ENCODE measurements at places on chromosomes 7 and 10.

GRCh38 chr7:144738708-144739314, 97.0 kb downstream of the TPK1 start:
- H3K4me1 ChIP-seq = no peaks in the 10 kb centered on the region
- H3K27ac ChIP-seq = no peak overlapping the region
- no peak overlapping the region for H3K4me3 ChIP-seq
- H3K27me3 ChIP-seq = no peaks in the 10 kb centered on the region
- DNase-seq = no peak
- H3K36me3 ChIP-seq = no peaks in the 10 kb centered on the region

DNA sequence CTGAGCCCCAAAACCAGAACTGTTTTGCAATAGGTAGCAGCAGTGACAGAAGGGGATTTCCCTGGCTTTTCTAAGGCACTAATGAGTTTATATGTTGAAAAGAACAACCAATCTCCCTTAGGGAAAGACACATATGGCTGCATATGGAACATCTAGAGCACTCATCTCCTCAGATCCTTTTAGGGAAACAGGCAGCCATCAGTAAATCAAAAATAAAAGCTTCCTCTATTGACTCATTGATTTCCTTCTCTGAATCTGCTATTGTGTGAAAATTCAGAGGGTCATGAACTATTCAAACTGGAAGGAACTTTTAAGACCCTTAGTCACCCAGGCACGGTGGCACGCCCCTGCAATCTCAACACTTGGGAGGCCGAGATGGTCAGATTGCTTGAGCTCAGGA, 110.9 kb upstream of the NANOS1 start:
- H3K4me1 ChIP-seq = no peaks in the 10 kb centered on the region
- H3K36me3 ChIP-seq = no peaks in the 10 kb centered on the region
- no peak overlapping the region for H3K4me3 ChIP-seq
- no peak for DNase-seq
- no peaks in the 10 kb centered on the region for H3K27me3 ChIP-seq

DNA sequence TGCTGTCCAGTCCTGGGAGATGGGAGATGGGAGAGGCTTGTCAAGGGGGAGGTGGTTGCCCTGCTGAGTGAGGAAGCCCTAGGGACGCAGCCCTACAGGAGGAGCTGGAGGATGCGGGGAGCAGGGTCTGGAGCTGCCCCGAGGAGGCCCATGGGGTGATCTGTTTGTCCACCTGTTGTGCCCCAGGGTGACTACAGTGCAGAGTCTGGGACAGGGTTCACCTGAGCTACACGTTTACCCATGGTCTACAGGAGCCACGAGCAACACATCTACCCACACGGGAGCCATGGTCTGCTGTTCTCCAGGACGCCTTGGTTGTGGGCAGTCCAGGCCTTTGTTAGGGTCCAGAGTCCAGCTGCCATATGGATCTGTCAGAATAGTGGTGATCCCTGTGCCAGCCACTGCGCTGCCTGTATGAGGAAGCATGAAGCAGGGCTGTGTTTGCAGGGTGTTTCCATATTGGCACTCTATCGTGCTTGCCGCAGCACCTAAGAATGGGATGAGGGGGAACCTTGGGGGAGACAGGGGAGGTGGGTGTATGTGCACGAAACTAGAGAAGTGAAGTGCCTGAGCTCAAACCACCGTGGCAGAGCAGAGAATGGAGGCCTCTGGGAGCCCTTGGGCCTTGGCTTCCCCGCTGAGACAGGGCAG, 23.7 kb downstream of the ZNF775 start:
- no peak overlapping the region for H3K4me3 ChIP-seq
- H3K36me3 ChIP-seq = peaks cover 16% of the 10 kb centered on the region
- peaks cover 33% of the 10 kb centered on the region for H3K4me1 ChIP-seq
- no peak for DNase-seq
- no peaks in the 10 kb centered on the region for H3K27me3 ChIP-seq
- no peak overlapping the region for H3K27ac ChIP-seq

DNA sequence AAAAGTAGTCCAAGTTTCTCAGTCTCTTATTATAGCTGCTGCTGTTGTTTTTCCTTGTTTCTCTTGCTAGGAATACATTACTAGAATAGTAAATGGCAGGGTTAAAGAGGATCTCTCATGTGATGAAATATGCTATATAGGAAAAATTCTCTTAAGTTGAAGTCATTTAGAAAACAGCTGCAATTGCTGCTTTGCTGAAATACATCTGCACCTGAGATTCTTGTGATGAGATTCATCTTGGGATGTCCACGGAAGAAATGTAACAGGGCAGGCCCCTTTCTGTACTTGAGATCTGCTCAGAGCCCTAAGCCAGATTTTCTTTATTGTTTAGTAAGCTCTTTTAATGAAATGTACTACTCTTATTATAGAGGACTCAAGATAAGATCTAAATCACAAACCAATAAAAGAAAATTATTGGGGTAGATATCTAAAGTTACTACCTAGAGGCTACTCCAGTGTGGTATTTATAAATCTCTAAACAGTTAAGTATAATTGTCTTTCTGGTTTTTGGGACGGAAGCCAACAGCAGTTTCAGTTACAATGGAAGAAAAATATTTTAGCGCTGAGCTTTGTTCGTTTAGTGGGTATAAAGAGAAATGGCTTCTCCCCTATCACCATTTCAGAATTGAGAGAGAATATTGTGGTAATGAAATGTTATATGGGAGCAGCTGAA, 701.5 kb downstream of the KCNMA1 start:
- no peak overlapping the region for H3K27ac ChIP-seq
- H3K4me1 ChIP-seq = no peaks in the 10 kb centered on the region
- DNase-seq = no peak
- H3K4me3 ChIP-seq = no peak overlapping the region
- H3K36me3 ChIP-seq = no peaks in the 10 kb centered on the region

GRCh38 chr10:15313843-15314242, 57.2 kb downstream of the FAM171A1 start:
- no peak overlapping the region for H3K27ac ChIP-seq
- no peak overlapping the region for H3K4me3 ChIP-seq
- H3K4me1 ChIP-seq = peaks cover 8% of the 10 kb centered on the region
- DNase-seq = no peak
- no peaks in the 10 kb centered on the region for H3K27me3 ChIP-seq

- H3K4me3 ChIP-seq = no peak overlapping the region
- H3K27ac ChIP-seq = no peak overlapping the region
- peaks cover 58% of the 10 kb centered on the region for H3K36me3 ChIP-seq
- H3K27me3 ChIP-seq = peaks cover 38% of the 10 kb centered on the region
- peaks cover 39% of the 10 kb centered on the region for H3K4me1 ChIP-seq
Measured at GRCh38 chr7:100572949-100573675, 588 bp downstream of the SAP25 start.

DNA sequence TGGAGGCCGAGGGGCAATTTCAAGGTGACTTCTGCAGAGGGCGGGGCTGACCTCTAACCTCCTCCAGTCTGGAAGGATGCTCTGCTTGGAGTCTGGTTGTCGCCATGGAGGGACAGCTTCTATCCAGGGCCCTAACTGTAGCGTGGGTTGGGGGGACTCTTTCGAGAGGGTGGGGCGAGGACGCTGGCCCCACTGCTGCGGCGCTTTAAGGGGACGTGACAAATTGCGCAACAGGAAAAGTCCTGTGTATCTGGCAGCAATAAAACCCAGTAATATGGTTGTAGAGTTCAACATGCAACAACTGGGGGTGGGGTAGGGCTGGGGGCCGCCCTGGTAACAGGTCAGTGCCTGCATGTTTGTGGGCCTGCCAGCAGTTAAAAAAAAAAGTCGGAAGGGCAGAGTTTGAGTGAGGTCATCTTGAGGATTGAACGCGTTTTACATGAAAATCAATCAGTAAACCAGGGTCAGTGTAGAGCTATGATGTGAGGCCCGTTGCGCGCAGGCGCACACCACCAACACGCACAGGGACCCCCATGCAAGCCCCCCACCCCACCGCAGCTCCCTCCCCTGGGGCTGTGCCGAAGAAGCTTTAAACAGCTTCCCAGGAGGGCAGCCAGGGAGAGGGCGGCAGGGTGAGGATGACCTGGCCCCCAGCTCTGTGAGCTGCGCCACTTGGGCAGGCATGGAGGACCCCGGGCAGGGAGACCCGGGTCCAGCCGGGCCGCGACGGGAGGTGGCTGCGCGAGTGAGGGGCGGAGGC, 4.3 kb downstream of the SHH start:
- H3K4me3 ChIP-seq = no peak overlapping the region
- no peak for DNase-seq
- H3K4me1 ChIP-seq = peaks cover 48% of the 10 kb centered on the region
- H3K27ac ChIP-seq = no peak overlapping the region
- no peaks in the 10 kb centered on the region for H3K36me3 ChIP-seq

DNA sequence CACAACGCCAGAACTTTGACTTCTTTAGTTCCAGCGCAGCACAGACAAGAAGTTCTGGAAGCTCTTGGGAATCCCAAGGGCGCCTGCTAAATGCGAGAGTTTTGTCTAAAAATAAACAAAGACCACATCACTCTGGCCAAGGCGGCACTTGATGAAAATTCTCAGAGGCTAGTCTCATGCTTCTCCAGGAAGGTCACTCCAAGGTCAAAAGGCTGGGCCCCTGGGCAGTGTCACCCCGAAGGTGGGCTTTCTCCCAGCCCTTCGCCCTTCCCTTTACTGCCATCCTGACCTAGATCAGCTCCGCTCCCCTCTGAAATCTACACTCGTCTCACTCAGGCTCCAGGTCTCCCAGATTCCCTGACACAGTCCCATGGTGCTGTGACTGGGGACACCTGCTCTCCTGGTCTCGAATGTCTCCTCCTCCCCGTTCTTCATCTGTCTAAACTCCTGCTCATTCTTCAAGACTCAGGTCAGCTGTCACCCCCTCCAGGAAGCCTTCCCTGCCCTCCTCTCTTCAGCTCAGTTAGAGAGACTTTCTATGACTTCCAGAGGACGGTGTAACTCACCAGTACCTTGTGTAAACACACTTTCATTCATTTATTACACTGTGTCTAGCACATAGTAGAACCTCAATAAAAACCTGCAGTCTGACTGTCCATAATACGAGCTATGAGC, 10.5 kb downstream of the FAM53B start:
- DNase-seq = no peak
- H3K27ac ChIP-seq = peak overlapping the region; percentile 12
- no peaks in the 10 kb centered on the region for H3K27me3 ChIP-seq

GRCh38 chr7:21603972-21604749, 61.3 kb downstream of the DNAH11 start:
- H3K27ac ChIP-seq = no peak overlapping the region
- no peaks in the 10 kb centered on the region for H3K4me1 ChIP-seq
- H3K27me3 ChIP-seq = no peaks in the 10 kb centered on the region

DNA sequence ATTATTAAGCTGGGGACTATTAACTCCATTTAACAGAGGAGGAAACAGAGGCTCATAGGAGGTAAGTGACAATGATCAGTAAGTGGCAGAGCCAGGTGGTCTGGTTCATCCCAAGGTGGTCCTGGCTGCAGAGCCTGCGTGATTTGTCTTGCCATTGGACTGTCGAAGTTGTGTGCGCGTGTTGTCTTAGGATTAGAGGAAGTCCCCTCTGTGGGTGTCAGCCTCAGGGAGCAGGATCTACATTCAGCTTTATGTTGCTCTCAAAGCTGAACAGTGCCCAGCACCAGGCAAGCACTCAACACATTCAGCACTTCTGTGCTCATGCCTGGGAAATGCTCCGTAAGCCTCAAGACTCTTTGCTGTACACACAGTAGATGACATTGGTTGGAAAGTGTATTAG, 139.5 kb downstream of the HERPUD2 start:
- no peak overlapping the region for H3K27ac ChIP-seq
- H3K27me3 ChIP-seq = peaks cover 3% of the 10 kb centered on the region
- no peak overlapping the region for H3K4me3 ChIP-seq
- no peak for DNase-seq

DNA sequence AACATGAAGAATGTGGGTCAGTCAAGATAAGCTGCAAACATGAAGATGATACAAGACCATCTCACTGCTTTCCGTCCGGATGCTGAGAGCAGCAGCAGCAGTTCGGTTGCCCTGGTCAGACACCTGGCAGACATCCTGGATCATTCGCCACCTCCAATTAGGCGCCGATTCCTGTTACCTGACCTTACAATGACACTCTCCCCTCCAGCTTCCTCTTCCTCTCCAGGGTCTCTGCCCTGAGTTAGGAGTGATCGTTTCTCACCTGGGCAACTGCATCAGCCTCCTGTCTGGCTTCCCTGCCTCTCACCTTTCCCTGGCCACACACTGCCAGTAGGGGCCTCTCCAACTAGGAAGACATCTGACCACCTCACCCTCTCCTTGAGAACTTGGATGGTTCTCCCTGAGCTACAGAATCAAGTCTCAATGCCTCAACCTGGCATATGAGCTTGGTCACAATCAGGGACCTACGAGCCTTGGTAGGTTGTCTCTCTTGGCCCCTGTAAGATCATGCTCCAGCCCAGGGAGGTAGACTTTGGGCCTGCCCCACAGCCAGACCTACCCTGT, 31.4 kb upstream of the ENO4 start:
- no peaks in the 10 kb centered on the region for H3K36me3 ChIP-seq
- H3K27me3 ChIP-seq = no peaks in the 10 kb centered on the region
- no peak for DNase-seq
- no peak overlapping the region for H3K4me3 ChIP-seq
- no peak overlapping the region for H3K27ac ChIP-seq

- DNase-seq = no peak
- peaks cover 9% of the 10 kb centered on the region for H3K4me1 ChIP-seq
- H3K36me3 ChIP-seq = no peaks in the 10 kb centered on the region
Measured at GRCh38 chr7:129769400-129769774, 157.9 kb downstream of the NRF1 start.

DNA sequence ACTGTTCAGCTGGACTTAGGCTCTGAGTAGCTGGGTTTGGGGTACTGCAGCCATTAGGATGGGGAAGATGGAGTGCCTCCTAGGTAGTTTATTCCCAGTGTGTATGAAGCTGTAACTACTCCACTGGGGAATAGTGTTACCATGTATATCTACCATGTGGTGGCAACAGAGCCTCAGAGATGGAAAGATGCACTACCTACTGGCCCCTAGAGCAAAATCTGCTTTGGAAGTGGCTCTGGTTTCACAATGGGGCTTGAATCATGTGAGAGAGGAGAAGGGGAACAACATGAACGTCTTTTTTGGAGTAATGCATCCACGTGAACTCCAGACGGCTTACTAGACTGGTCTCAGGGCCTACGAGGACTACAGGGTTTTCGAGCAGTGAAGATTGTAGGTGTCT, 167.3 kb downstream of the CALCR start:
- no peaks in the 10 kb centered on the region for H3K4me1 ChIP-seq
- no peaks in the 10 kb centered on the region for H3K36me3 ChIP-seq
- DNase-seq = no peak
- no peaks in the 10 kb centered on the region for H3K27me3 ChIP-seq
- H3K4me3 ChIP-seq = no peak overlapping the region

GRCh38 chr10:69335063-69335587, 56.8 kb downstream of the HK1 start:
- H3K4me3 ChIP-seq = peak overlapping the region; percentile 64
- peaks cover 82% of the 10 kb centered on the region for H3K4me1 ChIP-seq
- peak; percentile 77 for DNase-seq
- no peaks in the 10 kb centered on the region for H3K27me3 ChIP-seq
- H3K36me3 ChIP-seq = peaks cover 16% of the 10 kb centered on the region

Measured in CD14-positive monocyte (primary cell).